ENCODE measurements at places on chromosomes 12 and 14.

DNA sequence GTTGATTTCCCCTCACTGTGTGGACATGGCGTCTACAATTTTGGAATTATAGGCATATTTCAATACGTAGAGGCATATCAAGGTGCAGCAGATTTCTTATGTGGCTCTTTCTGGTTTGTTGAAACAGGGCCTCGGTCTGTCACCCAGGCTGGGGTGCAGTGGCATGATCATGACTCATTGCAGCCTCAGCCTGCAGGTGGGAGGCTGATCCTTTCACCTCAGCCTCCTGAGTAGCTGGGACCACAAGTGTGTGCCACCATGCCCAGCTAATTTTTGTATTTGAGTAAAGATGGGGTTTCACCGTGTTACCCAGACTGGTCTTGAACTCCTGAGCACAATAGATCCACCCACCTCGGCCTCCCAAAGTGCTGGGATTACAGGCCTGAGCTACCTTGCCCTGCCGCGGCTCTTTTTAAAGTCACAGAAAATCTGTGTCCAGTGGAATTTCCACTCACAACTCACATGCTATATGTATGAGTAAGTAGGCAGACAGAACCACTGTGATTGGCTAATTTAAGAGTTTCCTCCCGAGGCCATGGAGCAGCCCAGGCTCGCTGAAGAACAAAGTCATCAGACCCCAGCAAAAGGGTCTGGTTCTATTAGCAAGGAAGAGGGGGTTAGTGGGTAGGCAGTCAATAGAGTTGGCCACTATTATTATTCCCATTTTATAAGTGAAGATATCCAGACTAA lies 9.1 kb downstream of the GNG2 start:
- no peak for DNase-seq

DNA sequence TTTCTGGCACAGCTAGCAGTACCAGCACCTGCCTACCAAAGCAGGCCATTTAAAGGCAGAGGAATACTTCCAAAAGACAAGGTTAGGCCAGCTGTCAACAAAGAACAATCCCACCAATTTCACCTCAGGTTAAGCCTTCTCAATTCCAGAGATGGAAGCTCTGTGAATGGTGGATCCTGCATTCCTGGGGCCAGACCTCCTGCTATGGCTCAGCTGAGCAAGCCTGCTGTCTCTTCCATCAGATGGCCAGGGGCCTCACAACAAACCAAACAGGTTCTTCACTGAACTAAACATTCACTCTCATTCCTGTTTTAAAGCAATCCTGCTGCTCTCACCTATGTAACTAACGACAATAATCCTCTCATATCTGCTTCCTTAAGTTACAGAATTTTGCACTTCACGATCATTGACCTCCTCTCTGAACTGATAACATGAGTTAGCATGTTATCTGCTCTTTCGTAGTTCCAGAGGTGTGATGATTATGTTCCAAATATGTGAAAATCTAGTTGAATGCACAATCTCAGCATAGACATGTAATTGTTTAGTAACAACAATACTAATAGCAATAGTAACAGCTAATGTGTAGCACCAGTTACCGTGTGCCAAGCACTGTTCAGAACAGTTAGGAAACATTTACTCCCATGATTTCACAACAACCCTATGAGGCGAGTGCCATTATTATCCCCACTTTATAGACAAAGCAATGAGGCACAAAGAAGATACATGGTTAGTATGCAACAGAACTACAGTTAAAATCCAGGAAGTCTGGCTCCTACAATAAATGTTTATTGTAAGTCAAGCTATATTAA lies 73.2 kb downstream of the SLC2A13 start:
- DNase-seq = no peak

GRCh38 chr14:58243790-58244555 lies 670 bp upstream of the PSMA3 start:
- peak; percentile 97 for DNase-seq

GRCh38 chr14:90903101-90903500 lies 86.9 kb upstream of the TTC7B start:
- peak; percentile 86 for DNase-seq

- no peak for DNase-seq
These were observed 185.8 kb downstream of the DUSP6 start for GRCh38 chr12:89166525-89166934.

GRCh38 chr12:124938587-124938986 lies 24.1 kb upstream of the UBC start:
- no peak for DNase-seq

- no peak for DNase-seq
These were observed 62.1 kb upstream of the SLC38A4 start for GRCh38 chr12:46887870-46888269.

GRCh38 chr14:105080161-105080560 lies 14.9 kb upstream of the GPR132 start:
- no peak for DNase-seq

GRCh38 chr14:63276492-63277342 lies 42.0 kb downstream of the GPHB5 start:
- peak; percentile 90 for DNase-seq

DNA sequence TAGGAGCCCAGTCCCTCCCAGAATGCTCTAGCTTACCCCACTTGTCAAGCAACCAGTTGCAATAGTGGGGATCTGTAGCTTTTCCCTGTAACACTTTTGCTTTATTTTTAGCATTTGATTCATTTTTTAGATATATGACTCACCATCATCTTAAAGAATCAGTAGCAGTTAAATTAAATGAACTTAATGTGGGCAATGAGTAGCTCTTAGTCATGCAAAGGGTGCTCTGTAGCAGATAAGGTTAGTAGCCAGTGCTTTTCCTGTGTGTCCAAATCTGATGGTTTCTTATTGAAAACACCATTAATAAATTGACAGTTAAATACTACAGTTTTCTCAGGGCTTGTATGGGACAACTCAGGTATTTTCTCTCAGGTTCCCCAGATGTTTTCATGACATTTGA lies 311.8 kb downstream of the RERGL start:
- DNase-seq = no peak

GRCh38 chr12:102526656-102527055 lies 46.3 kb upstream of the IGF1 start:
- no peak for DNase-seq

DNA sequence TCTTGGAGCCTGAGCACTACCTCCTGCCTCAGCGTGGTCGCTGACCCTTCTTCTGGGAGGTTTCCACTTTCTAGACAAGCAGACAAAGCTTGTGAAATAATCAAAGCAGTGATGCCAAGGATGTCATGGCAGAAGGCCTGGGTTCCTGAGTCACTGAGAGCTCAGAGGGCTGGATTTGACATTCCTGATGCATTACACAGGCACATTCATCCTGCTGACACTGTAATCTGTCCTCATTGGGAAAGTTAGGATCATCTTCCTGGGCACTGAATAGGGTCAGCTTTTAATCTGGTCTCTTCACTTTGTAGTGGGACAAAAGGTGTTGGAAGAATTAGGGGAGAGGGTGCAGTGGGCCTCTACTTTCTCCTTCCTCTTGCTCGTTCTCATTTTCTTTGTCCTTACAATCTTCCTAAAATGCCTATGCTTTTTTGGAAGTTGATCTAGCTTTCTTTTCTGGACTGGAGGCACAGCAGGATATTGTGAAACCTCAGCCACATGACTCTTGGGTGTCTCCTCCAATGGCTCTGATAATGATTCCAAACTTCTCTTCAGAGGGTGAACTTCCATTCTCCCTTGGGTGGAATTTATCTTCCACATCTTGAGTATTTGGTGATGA lies 29.6 kb downstream of the EEA1 start:
- DNase-seq = no peak

DNA sequence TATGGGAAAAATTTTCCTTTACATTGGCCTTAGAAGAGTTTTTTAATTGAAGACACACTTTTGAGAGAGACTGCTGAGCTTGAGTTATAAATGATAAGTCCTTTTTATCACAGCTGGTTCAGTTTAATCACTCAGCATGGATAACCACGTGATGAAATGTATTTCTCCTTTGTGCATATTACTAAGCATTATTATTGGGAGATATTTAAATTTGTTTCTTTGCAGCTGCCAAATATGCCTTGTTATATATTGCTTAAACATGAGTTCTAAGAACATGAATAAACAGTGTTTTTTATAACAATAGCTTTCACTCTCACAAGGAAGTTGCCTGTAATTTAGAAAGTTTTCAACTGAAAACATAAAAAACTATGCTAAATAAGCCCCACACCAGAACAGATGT lies 293.5 kb upstream of the LRFN5 start:
- no peak for DNase-seq

GRCh38 chr12:93808169-93808899 lies 131.2 kb downstream of the CRADD start:
- DNase-seq = no peak

DNA sequence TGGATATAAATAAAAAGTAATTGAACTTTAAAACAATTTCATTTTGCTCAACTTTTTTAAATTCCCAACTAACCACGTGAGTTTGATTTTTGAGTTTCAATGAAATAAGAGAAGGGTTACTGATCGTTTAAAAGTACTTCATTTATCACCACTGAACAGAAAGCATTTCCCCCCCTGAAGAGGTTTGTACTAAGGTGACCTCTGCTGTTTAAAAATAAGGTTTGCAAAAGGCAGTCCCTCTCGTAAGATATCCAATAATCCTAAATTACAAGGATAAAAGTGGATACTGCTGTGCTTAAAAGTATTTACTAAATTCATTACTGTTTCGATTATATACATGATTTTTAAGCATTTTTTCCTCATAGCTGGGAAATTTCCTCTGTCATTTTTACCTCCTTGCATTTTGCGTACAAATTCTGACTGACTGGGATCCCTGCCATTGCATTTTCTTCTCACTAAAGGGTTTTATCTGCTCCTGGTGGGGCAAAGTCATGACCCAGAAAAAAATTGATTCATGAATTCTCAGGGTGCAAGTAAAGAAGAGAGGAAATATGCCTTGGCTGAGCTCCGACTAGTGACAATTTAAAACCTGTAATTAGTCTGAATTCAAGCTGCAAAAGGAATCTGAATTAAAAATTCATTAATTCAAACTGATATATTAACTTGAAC lies 463.8 kb downstream of the PRKD1 start:
- no peak for DNase-seq
